Stimulated activated CD8-positive, alpha-beta memory T cell treated with anti-CD3 and anti-CD28 coated beads, Interleukin-7, amount 100 ng/mL, for 48 hours (primary cell): ENCODE measurements at places on chromosomes 3 and 15.

- no peak for DNase-seq
Measured at GRCh38 chr3:107753494-107753893, 230.7 kb downstream of the BBX start.

GRCh38 chr3:25362118-25362517 lies 65.9 kb upstream of the RARB start:
- no peak for DNase-seq

- DNase-seq = no peak
Measured at GRCh38 chr15:69784798-69785566, 312.7 kb downstream of the TLE3 start.

DNA sequence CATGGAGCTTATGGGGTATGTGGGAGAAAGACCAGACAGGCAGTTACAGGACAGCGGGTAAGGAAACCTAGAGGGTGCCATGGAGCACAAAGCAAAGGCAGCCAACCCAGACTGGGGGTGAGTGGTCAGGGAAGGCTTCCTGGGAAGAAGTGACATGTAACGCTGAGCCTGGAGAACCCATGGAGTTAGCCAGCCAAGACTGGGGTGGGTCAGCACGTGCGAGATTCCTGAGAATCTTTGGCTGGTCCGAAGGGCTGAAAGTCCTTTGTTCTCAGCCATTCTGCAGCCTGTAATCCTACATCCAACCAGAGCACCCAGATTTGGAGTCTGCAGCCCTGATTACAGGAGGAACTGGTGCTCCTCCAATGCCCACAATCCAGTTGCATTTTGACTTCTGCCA lies 120.1 kb upstream of the WNT5A start:
- no peak for DNase-seq

DNA sequence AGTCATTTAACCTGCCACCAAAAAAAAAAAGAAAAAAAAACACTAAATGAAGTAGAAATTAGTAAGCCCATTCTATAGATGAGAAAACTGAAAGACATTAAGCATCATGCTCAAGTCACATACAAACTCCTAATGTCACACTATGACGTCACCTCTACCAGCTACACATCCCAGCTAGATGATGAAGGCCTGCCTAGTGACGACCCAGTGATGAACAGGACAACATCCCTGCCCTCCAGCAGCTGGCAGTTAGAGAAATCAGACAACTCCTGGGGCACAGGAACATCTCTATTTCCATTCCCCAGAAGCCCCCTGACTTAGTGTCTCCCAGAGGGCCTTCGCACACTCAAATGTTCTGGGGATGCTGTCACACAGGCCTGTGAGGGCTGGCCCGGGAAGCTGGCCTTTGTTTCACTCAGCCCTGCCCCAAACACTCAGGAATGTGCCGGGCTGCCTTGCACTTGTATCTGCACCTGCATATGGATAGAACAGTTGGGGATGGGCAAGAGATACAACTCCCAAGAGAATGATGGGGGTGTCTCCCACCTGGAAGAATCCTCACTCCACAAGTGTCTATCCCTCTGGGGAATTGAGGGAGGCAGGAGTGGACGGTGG lies 7.0 kb upstream of the HAPLN3 start:
- DNase-seq = no peak

- no peak for DNase-seq
Measured at GRCh38 chr3:56254835-56255234, 213.4 kb downstream of the ERC2 start.

- DNase-seq = no peak
Measured at GRCh38 chr15:26521130-26521529, 251.7 kb downstream of the GABRB3 start.

- no peak for DNase-seq
Measured at GRCh38 chr3:73542136-73542535, 82.6 kb downstream of the PDZRN3 start.

DNA sequence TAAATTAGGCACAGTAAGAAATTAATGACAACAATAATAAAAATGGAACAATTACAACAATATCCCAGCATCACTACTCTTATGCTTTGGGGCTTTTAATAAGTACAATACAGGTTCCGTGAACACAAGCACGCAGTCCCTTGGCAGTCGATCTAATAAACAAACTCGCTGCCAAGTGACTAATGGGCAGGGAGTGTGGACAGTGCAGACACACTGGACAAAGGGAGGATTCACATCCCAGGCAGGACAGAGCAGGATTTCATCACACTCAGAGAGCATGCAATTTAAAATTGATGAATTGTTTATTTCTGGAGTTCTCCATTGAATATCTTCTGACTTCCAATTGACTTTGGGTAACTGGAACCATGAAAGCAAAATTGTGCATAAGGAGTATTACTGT lies 524.1 kb upstream of the CFAP20DC start:
- DNase-seq = no peak

- DNase-seq = no peak
Measured at GRCh38 chr3:42271786-42272185, 5.8 kb upstream of the CCK start.

- DNase-seq = no peak
Measured at GRCh38 chr3:56357266-56357665, 111.0 kb downstream of the ERC2 start.

- DNase-seq = no peak
Measured at GRCh38 chr15:63048776-63049665, 6.5 kb downstream of the TPM1 start.

GRCh38 chr3:107825556-107825955 lies 265.3 kb downstream of the CD47 start:
- DNase-seq = no peak

DNA sequence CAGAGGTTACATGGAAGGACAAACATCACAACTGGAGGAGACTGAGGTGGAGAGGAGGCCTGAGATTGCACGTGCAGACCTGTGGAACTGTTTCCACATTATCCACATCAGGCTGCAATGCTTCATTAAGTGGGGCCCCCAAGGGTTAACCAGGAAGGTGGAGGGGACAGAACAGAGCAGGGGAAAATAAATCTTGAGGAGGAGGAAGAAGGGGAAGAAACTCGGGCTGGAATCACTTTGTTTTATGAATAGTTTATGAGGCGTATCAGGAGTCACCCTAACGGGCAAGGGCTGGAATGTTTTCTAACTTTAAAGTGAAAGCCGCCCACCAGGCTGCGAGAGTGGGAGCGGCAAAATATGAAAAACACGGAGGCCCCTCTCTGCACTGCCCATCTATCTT lies 154.9 kb downstream of the WNT5A start:
- DNase-seq = no peak
